NT2/D1 (cell line): ENCODE measurements at places on chromosomes 5 and 9.

DNA sequence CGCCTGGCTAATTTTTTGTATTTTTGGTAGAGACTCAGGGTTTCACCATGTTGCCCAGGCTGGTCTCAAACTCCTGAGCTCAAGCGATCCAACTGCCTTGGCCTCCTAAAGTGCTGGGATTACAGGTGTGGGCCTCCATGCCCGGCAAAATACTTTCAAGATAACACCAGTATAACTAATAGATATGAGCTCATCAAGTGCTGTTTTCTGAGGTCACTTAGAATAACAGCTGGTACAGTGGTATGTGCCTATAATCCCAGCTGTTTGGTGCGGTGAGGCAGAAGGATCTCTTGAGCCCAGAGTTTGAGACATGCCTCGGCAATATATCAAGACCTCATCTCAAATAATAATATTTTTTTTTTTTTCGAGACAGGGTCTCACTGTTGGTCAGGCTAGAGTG is 30.5 kb upstream of the CREBRF start:
- no peak for DNase-seq

DNA sequence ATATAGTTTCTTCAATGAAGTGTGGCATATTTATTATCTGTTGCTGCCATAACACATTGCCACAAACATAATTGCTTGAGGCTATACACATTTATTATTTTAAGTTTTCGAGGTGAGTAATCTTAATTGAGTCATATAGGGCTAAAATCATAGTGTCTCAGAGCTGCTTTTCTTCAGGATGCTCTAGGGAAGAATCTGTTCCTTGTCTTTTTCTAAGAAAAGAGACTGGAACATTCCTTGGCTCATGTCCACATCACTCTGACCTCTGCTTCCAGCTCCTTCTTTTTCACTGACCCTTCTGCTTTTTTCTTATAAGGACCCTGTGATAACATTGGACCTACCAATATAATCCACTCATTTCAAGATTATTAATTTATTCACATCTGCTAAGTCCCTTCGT is 632.4 kb upstream of the TYRP1 start:
- DNase-seq = no peak

GRCh38 chr5:132813599-132814502 is 749 bp downstream of the SOWAHA start:
- no peak for DNase-seq

DNA sequence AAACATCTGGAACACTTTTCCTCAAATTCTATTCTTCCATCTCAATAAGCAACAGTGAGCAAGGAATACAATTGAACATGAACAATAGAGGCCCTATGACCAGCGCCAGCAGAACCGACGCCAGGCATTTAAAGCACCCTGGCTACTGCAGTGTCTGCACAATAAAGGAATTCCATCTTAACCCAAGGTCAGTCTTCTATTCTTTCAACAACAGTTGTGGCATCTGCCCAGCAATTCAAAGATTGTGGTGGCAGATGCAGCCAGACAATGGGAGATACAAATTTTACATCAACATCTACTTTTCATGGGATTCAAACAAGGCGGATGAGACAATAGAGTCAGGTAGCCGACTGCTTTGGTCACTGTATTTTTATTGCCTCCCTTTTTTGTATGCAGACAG is 65.9 kb downstream of the ELL2 start:
- peak; percentile 11 for DNase-seq

- DNase-seq = no peak
Measured at GRCh38 chr5:66238435-66238834, 94.3 kb downstream of the SREK1 start.

GRCh38 chr5:4941957-4942830 is 197.9 kb upstream of the ADAMTS16 start:
- no peak for DNase-seq

- no peak for DNase-seq
Measured at GRCh38 chr5:59249160-59249559, 644.4 kb downstream of the PDE4D start.

DNA sequence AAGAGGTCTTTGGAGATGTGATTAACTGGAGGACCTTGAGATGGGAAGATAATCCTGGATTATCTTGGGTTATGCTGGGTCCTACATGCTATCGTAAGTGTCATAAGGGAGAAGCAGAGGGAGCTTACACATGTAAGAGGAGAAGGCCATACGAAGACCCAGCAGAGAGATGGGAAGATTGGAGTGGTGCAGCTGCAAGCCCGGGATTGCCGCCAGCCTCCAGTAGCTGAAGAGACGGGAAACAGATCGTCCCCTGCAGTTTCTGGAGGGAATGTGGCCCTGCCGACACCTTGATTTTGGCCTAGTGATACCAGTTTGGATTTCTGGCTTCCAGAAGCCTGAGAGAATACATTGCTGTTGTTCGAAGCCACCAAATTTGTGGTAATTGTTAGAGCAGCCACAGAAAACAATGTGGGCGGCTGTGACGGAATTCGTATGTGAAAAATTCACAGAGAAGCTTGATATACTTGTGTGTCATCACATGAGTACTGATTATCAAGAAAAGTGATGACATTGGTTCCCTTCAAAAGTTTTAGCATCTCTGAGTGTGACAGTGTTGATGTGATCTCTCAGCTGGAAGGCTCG is 86.9 kb downstream of the CYFIP2 start:
- DNase-seq = no peak

DNA sequence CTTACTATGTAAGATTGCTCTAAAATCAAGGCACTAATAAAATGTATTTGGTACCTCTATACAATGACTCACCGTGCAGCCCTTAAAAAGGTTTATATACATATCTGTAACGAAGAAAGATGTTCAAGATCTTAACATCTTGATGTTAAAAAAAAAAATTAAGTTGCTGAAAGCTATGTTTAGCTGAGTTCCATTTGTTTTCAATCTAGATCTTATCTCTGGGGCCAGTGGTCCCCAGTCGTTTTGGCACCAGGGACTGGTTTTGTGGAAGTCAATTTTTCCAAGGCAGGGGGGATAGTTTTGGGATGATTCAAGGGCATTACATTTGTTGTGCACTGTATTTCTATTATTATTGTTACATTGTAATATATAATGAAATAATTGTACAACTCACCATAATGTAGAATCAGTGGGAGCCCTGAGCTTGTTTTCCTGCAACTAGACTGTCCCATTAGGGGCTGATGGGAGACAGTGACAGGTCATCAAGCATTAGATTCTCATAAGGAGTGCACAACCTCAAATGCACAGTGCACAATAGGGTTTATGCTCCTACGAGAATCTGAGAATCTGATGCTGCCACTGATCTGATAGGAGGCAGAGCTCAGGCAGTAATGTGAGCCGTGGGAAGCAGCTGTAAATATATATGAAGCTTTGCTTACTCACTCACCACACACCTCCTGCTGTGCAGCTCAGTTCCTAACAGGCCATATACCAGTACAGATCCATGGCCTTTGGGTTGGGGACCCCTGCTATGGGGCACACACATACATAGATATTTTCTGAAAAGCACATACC is 27.6 kb upstream of the TSLP start:
- DNase-seq = peak; percentile 2

GRCh38 chr5:150097152-150097551 is 10.8 kb upstream of the CSF1R start:
- no peak for DNase-seq

DNA sequence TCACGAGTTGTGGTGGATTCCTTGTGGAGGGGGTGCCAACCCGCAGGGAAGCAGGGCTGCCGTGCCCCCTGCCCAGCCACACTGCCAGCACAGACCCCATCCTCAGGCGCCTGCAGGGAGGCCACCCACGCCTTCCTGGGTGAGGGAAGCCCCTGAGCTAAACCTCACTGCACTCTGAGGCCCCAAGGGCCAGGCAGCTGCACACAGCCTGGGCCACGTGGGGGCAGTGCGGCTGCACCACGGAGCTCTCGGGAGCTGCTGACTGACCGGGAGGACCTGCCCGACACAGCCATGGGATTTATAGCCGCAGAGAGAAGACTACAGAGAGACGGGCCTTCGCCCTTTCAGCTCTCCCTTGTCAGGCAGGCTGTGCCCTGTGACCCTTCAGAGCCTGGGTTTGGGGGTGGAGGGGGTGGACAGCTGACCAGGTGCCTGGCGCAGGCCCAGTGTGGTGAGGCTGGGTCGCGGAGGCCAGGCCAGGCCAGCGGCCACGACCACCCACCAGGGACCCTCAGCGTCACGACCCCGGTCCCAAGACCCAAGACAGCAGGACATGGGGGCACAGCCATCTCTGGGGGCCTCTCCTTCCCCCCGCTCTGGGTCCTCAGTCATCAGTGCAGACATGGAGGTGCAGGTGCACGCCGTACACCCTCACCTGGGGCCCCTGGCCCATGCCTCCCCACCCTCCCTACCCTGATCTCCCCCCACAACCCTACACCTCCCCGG is 4.3 kb upstream of the AHRR start:
- DNase-seq = no peak

DNA sequence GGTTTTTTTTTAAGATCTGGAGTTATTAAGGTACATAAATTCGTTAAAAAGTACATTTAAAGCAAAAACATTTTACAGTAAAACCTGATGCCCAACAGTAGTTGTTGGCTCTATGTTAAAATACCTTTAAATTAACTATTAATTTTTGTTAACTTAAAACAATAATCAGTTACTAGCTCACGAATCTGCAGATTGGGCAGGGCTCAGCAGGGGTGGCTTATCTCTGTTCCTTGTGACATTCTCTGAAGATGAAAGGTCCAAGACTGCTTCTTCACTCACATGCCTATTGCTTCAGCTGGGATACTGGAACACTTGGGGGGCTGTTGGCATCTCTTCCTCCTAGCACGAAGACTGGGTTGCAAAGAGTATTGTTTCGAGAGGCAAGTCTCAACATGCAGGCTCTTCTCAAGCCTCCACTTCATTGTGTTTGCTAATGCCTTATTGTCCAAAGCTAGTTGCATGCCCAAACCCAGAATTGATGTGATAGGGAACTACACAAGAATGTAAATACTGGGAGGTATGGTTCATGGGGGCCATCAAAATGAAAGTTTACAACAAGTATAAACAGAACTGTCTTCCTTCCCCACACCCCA is 46.6 kb downstream of the MAP3K1 start:
- DNase-seq = no peak

DNA sequence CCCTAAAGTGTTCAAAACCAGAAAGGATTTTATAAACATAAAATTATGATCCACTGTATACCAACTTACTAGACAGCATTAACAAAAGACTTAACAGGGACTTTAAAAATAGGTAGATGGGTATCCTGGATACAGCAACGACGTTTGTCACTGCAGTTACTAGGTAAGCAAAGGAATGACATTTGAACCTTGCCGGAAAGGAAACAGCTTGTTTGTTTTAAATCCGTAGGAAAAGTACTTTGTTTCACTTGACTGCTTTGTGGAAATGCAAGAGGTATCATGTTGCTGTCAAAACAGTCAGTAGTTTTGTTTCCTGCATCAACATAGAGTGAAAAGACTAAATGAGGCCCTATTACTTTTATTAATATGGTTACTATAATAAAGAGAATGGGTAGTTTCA is 122.9 kb downstream of the CDC42SE2 start:
- no peak for DNase-seq

GRCh38 chr9:130467316-130467715 is 22.6 kb downstream of the ASS1 start:
- DNase-seq = no peak

DNA sequence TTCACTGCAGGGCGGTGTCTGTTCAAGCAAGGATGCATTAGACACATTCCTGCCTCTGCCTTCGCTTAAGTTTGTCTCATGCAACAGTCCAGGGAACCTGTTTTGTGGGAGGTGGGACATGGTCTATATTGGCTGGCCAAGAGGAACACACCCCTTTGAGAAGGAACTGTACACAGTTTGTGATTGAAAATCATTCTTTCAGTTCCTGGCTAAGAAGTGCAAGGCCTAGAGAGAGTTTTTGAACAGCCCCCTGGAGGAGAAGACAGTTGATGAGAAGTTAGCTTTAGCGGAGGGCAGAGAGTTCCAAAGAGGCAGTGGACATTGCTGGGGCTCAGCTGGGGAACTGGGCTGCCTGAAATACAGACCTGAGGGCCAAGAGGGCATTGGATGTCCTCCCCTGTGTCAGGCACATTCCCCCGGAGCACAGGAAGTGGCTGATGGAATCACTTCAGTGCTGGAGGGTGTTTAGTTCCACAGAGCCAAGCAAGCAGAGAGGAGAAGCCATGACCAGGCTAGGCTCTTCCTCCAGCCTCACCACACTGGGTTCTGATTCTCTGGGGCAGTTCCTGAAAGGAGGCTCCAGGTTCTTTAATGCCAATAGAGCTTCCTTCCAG is 66.6 kb downstream of the RGS3 start:
- DNase-seq = no peak

- DNase-seq = no peak
Measured at GRCh38 chr5:40630126-40630525, 49.6 kb upstream of the PTGER4 start.

DNA sequence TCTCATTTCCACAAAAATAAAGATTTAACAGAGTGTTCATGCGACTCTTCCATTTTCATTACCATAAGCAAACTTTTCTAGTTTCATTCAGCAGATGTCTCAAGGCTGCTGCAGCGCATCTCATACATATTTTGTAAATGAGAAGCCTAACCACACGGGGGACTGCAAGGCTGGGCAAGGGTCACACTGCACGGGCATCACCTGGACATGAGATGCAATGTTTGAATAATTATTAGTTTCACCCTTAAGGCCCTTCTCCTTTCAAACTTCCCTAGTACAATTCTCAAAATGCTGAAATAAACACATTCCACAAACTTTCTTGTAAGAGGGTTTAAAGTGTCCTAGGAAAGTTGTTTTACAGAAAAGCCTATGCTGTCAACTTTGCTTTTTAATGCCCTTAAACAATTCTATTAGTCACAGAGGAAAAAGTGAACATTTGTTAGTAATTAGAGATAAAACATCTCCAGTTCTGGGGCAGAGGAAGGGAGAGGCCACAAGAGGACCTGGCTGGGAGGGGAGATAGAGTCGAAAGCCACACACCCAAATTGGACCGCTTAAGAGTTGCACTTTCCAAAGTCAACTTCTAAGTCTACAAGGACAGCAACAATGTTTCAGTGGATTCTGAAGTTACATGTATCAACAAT is 1.3 kb downstream of the DENND1A start:
- DNase-seq = no peak

GRCh38 chr9:89435071-89435823 is 62.7 kb downstream of the SEMA4D start:
- peak; percentile 93 for DNase-seq
